ENCODE measurements at places on chromosomes 6 and 20.

- no peak for DNase-seq
Measured at GRCh38 chr6:150452428-150453243, 83.8 kb downstream of the IYD start.

- DNase-seq: no peak
Measured at GRCh38 chr20:49591217-49591865, 23.4 kb upstream of the PTGIS start.

DNA sequence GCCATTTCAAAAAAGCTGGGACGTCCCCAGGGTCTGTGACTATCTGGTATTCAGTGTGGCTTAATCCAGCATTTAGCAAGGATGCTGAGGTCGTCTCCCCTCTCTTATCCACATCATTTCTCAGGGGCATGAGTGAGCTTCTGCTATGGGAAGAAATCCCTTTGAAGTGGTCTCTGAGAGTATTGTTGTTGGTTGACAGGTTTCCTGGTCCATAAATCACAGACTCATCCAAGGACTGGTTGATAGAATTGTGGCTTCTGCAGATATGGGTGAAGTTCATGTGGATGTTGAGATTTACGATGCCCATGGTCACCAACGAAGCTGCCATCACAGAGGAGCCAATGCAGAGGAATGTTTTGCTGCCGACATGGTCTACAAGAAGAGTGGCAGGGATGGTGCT, 24.0 kb downstream of the SLC2A12 start:
- DNase-seq: no peak

DNA sequence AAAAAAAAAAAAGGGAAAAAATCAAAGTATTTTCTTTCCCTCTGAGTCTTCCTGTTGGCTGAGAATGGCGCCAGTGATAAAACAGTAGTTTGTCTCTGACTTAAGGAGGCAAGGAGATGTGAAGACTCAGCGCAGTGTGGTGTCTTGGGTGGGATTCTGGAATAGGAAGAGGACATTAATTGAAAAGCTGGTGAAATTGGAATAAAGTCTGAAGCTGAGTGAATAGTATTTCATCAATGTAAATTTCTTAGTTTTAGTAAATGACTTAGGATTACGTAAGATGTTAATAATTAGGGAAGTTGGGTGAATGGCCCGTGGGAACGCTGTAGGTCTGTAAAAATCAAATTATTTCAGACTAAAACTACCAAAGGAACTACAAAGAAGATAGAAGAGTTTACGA, 122.8 kb upstream of the ZNF217 start:
- DNase-seq: no peak
